ENCODE measurements at places on chromosomes 7 and 10.

GRCh38 chr7:18320971-18321567, 174.5 kb upstream of the HDAC9 start:
- DNase-seq, result no peak

GRCh38 chr10:56316603-56317002, 44.5 kb downstream of the ZWINT start:
- DNase-seq, result no peak

DNA sequence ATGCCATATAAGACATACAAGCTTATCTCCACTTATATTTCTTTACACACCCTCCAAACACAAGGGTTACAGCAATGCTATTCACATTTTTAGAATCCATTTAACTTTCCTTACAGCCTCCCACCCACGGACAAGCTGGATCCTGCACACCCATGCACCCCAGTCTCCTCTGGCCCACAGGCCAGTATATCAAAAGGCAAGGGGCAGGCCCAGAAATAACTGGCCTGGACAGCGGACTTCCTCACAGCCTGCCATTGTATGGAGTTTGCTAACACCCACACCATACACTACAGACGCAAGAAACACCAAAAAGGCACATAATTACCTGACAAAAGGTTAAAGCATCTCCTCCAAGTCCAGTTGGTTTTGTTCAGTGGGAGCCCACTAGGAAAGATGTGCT, 12.0 kb downstream of the HOXA4 start:
- DNase-seq, result no peak

- DNase-seq, result no peak
Observed at GRCh38 chr7:38781991-38782390, 127.0 kb downstream of the VPS41 start.

GRCh38 chr10:26479766-26480492, 41.8 kb downstream of the APBB1IP start:
- no peak for DNase-seq

DNA sequence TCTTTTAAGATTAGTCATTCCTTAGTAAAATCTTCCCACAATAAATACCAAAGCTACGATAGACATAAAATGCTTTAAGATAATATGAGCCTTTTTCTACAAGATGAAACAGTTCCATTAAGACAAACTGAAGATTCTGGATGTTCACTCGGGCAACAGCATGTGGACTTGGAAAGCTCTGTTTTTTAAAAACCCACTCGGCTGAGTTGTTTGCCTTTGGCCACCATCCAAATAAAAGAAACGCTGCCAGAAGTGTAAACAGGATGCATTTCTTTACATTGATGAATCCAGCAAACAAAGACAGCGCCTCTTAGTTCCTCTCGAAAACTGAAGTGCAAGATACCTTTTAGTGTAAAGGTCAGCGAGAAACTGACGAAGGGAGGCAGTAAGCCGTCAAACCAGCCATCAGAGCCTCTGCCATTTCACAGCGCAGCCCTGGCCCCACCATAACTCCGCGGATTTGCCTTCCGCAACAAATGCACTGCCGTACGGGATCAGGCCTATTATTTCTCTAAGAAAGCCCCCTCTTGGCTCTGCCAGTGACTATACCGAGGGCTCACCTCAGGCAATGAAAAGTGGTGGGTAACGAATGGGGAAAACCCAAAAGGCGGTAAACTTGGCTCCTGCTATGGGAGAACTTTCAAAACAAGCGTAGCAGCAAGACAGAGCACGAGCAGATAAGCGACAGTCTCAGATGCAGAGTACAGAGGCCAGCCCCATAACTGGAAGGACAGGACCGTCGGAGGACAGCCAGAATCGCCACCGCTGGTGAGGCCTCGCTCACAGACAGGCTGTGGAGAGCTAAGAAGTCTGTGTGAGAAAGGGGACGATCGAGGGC, 41.4 kb downstream of the GNA12 start:
- DNase-seq, result no peak

DNA sequence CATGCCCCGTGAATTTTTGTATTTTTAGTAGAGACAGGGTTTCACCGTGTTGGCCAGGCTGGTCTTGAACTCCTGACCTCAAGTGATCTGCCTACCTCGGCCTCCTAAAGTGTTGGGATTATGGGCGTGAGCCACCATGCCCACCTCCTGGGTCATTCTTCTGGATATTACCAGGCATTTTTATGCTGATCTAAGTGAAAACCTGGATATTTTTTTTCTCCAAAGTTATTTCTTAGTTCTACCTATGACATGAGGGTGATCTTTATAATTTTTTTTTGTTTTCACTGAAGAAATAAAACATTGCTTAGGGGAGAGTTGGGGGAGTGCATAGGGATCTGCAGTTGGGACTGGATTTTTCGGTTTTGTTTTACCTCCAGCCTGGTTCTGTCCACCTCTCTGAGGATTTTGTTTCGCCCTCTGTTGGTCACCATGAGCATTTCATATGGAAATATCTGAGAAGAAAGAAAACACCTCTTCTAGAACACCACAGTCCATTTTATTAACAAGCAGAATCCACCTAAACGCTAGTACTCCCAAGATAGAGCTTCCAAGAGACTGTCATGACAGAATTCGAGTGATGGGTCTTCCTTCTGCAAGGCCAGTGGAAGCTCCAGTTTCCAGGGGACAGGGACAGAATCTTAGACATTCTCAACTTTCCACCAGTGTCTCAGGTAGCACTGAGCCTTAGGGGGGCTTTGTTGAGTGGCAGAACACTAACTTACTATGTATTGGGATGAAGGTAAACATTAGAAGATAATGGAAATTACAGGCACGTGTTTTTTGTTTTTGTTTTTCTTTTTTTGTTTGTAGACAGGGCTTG, 33.4 kb upstream of the AFAP1L2 start:
- DNase-seq, result no peak

- DNase-seq, result no peak
Observed at GRCh38 chr10:52004342-52004949, 305.1 kb upstream of the CSTF2T start.

DNA sequence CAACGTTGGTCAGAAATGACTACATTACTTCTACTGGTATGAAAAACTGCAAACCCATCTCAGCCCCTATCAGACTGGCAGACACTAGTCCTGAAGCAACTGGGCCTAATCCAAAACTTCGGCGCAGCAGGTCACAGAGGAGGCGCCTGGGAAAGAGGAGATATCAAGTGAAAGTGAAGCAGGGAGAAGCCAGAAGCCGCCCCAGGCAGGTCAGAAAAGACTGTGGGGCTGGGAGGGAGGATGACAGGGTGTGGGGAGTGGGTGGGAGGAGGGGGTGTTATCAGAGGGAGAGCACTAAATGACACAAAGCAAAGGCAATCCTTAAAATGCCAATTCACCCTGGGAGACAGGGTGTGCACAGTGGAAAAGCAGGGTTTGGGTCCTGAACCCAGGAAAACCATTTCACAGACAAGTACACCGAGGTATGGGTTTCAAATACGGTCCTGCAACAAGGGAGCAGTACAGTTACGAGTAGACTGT, 731 bp downstream of the CHCHD3 start:
- DNase-seq, result no peak

- no peak for DNase-seq
Observed at GRCh38 chr10:3396116-3396515, 223.5 kb upstream of the PITRM1 start.

- DNase-seq, result no peak
Observed at GRCh38 chr7:151721694-151722093, 155.2 kb downstream of the PRKAG2 start.

DNA sequence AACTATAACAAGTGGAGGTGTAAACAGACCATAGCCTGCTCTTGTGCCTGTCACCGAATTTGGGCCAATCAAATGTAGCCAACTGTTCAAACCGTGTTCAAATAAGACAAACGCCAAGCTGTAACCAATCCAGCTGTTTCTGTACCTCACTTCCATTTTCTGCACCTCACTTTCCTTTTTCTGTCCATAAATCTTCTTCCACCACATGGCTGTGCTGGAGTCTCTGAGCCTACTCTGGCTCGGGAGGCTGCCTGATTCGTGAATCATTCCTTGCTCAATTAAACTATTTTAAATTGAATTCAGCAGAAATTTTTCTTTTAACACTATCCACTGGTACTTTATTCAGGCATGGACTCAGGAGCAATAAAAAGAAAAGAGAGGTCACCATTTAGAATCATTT, 29.9 kb upstream of the COL1A2 start:
- DNase-seq, result no peak

DNA sequence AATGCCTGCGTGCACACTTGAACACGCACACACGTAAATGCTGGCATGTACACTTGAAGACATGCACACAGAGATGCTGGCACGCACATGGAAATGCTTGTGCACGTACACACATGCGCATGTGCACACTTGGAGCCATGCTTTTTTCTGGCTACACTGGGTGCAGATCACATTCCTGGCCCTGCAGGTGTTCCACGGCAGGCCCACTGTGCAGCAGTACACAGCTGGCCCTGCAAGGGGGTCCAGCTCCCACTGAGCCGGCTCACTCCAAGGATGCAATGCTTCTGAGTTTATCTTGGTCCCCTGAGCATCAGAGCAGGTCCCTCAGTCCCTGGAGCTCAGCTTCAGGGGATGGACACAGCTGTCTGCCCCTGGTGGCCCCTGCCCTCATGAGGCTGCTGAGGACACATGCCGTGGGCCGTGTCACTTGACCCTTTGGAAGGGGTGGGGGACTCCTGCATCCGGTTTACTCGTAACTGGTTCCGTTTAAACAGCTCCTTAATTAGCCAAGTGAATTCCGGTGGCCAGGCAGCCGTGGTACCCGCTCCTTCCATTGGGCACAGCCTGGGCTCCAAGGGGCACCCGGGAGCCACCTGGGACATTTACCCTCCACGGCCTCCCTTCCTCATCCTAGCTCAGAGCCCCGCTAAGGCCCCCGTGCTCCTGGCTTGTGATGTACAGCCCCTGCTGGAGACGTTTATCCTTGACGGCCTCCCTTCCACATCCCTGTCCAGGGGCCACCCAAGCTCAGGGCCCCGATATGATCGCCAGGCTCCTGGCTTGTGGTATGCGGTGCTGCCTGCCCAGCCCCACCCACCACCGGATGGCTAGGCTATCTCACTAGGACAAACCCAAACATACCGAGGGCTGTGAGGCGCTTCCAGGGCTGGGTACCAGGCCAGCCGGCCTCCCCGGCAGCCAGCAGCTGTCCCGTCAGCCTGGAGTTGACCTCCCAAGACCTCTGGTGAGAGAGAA, 39.5 kb upstream of the DPYSL4 start:
- DNase-seq, result no peak

DNA sequence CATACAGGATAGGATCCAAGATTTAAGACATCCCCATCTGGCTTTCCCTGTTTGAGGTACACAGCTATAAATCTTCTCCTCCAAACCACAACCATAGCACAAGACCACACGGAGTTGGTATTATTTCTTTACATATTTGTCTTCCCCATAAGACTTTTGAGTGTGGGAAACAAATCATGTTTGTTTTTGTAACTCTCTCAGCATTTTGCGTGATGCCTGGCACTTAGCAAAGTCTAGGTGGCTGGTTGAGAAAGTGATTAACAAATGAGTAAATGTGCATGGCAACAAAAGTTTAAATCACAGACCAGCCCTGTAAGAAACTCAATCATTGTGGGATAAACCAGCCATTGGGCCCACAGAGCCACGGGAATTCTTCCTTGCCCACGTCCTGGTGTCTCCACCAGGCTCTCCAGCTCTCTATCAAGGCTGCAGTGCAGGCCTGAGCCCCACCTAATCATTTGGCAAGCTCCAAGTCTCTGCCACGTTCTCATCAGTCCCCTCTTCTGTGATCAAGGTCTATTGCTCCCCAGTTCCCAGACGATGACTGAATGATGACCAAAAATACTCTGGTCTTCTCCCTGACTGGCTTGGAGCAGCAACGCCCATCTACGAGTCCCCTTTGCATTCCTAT, 317.8 kb downstream of the TNS3 start:
- DNase-seq, result no peak

- no peak for DNase-seq
Observed at GRCh38 chr10:83656924-83657323, 482.4 kb upstream of the GHITM start.

GRCh38 chr7:134528749-134529148, 1.4 kb downstream of the AKR1B10 start:
- DNase-seq, result no peak

DNA sequence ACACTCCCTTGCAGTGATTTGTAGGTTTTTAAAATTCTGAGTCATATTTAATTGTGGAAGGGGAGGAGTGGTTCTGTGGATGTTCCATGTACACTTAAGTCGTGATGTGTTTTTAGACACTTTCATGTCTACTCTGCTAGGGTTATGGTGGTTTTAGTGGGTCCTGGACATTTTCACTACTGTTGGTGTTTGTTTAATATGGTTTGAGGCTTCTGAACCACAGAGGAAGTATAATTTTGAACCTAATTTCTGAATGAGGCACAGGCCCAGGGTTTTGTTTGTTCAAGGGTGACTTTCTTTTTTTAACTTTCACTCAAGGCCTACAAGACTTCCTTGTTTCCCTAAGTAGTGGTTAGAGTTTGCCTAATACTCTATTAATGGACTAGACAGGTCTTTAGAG, 13.3 kb downstream of the SLC26A5 start:
- no peak for DNase-seq

DNA sequence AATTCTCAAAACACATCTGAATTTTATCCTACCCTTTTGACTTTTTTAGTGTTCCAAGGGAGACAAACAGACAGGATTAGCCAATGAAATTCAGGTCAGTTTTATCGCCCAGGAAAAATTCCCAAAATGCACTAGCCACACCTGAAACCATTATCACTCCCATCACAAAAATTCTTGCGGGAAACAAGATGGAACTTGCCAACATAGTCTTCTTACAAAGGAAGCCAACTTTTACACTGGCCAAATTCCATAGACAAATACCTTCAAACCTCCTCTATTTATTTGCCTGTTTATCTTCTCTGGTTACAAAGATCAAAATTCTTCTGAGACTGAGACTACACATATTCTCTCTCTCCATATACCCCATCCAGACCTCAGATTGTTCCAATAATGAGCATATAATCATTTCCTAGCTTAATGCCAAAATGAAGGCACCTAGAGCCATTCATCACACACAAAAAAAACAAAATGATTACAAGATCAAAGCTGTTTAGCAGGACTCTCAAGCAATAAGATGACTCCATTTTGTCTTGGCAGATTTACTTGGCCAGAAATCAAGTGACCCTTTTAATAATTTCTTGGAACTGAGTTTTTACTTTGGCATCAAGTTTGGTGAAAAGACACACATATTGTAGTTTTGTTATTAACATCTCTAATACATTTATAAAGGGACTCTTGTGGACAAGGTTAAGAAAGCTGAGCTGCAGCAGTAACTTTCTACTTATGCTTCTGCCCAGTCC, 30.2 kb downstream of the MET start:
- DNase-seq, result no peak

GRCh38 chr10:18456984-18457383, 194.4 kb downstream of the NSUN6 start:
- DNase-seq, result no peak

DNA sequence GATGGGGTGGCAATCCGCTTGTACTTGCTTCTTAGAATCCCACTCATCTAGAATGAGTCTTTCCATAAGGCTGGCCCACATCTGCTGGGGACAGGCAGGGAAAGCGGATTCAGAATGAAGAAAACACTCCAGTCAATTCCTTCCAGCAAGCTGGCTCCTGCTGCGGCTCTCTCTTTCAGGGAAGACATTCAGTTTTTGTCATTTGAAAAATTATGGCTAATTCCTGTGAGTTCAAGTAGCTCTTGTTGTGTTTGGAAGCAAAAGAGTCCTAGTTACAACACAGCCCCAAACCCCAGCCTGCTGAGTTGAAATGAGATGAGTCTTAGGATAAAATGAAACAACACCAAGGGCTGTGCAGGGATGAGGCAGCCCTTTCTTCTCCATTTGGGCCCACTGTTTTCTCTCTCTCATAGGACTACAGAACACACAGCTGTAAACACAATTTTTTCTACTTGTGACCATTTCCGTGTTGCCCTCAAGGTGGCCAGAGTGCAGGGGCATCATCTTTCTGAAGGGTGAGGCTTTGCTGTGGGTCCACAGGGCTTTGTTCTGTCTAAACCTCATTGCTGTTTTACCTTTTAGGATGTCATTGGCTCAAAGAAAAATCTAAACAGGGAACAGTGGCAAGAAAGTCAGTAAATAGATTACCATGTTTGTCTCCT, 90.8 kb upstream of the EEPD1 start:
- no peak for DNase-seq

Data from NCI-H1436 treated with DMSO at 0.1 percent for 48 hours (cell line).